ENCODE measurements at places on chromosomes 1 and 21. TPM values are rescaled to one million over a fixed set of nuclear protein-coding genes. Genes with fewer than 3 reads are reported as not detected.

The TRIM67 gene
- total RNA-seq: 0.05 TPM

The PALMD gene
- 114 TPM for total RNA-seq

The DMRTA2 gene
- not detected for total RNA-seq

The CDK18 gene
- 172 TPM for total RNA-seq

The PERM1 gene
- 170 TPM for total RNA-seq

The SPATA6 gene
- total RNA-seq: 9.8 TPM

The REN gene
- not detected for total RNA-seq

The RGSL1 gene
- not detected for total RNA-seq

The IL19 gene
- total RNA-seq: not detected

Data from Right ventricle myocardium superior (tissue), 1 donor.